Activated CD4-positive, alpha-beta T cell treated with anti-CD3 and anti-CD28 coated beads for 48 hours (primary cell): ENCODE measurements at places on chromosomes 3 and 15.

DNA sequence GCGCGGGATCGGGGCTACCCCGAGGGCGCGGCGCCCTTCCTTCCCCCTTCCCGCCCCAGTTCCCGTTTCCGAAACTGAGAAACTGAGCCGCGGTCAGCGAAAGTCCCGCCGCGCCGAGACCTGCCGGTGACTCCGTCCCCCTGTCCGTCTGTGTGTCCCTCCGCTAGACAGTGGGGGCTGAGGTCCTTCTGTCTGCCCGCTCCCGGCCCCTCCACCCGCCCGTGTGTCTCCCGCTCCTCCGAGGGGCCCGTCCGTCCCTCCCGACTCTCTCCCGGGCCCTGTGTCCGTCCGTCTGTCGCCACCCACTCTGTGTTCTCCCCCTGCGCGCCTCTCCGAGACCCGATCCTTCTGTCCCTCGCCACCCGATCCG is 426 bp downstream of the PRKCD start:
- DNase-seq: peak; percentile 31

DNA sequence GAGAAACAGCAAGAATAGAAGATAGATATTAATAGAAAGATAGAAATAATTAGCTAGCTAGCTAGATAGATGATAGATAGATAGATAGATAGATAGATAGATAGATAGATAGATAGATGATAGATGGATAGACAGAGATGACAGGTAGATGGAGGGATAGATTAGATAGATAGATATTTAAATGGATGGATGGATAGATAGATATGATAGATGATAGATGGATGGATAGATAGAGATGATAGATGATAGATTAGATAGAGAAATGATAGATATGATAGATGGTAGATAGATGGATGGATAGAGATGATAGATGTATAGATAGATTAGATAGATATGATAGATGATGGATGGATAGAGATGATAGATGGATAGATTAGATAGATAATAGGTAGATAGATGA is 8.3 kb upstream of the ATP10A start:
- DNase-seq: no peak

DNA sequence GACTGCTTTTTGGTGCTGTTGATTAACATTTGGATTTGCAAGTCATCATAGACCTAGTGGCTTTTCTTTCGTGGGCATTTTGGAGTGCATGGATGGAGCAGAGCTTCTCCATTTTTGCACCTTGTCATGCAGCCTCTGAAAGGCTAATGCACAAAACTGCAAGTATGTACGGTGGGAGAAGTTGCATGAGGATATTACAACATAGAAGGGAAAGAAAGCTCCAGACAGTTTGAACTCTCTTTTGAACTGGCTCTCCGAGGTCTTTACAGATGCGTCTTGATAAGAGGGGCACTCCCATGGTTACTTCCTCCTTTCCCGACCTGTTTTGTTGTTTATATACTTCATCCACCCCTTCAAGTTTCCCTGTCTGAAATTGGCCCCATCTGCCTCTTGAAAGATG is 147.1 kb upstream of the GBE1 start:
- no peak for DNase-seq

- no peak for DNase-seq
Measured at GRCh38 chr3:113623324-113623723, 73.1 kb downstream of the USF3 start.

GRCh38 chr3:156010829-156011228 is 109.5 kb upstream of the KCNAB1 start:
- no peak for DNase-seq

- DNase-seq: no peak
Measured at GRCh38 chr3:73848173-73848906, 223.6 kb upstream of the PDZRN3 start.

DNA sequence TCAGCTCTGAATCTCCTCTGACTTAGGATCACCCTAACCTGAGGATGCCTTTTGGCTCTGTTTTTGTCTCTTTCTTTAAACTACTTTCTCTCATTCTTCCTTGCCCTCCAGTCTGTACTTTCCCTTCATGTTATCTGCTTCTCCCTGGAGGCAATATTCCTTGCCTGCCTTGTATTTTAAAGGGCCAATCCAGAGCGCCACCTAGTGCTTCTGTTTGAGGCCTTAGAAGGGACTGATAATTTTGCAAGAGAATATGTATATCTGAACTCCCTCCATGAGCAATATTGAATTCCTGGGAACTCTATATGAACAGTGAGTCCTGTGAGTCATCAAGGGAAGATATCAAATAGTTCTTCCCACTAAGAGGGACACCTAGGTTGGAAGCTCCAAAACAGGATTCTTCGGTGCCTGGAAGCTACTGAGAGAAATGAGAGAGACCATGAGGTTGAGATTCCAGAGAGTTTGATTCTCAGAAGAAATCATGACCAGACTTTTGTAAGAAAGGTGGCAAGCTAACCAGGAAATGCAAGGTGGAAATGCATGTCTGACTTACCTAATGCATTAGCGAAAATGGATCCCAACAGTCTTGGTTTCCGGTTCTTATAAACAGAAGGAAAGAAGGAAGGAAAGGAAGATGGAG is 203.8 kb upstream of the CD96 start:
- peak; percentile 46 for DNase-seq

DNA sequence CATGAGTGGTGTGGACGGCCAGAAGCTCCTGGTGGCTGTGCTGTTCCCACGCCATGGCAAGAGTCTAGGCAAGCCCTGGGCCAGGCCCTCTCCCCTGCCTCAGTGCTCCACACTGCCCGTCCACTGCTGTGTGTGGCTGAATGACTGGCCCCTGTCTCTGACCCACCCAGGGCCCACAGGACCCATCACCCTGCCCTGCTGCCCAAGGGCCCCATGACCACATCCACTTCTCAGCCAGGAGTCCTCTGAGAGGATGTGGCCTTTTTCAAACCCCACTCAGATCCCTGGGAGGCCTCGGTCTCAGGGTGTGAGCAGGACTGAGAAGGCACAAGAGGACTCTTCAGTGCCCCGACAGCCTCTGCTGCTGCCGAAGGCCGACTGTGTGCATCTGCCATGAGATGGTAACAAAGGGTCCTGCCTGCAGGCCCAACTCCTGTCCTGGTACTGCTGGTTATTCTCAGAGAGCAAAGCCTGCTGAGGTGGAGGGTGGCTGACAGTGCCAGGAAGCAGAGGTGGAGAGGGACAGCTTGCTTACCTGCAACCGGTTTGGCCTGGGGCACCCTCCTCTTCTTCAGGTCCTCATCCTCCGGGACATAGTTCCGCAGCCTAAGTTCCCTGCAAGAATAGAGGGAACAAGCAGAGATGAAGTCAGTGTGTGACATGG is 47.5 kb downstream of the PTH1R start:
- no peak for DNase-seq

DNA sequence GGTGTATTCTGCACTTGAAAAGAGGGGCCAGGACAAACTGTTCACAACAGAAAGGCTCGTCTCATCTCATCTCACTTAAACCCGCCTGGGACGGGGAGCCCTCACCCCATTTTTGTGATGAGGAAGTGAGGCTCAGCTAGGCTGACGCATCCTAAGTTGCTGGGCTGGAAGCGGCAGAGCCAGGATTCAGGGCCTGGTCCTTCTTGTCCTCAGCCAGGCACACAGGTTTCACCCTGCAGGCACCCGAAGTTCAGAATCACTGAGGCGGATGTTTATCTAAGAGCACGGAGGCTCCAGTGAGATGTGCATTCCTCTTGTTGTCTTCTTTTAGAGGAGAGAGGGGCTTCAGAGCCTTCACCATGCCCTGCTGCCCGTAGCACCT is 51.1 kb upstream of the PLXNA1 start:
- DNase-seq: no peak

DNA sequence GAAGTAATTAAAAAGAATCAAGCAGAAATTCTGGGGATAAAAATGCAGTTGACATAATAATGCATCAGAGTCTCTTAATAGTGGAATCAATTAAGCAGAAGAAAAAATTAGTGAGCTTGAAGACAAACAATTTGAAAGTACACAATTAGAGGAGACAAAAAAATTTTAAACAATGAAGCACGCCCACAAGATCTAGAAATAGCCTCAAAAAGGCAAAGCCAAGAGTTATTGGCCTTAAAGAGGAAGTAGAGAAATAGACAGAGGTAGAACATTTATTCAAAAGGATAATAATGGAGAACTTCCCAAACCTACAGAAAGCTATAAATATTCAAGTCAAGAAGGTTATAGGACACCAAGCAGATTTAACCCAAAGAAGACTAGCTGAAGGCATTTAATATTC is 113.3 kb downstream of the TBC1D2B start:
- no peak for DNase-seq

- no peak for DNase-seq
Measured at GRCh38 chr3:175310046-175310445, 450.9 kb downstream of the NAALADL2 start.

DNA sequence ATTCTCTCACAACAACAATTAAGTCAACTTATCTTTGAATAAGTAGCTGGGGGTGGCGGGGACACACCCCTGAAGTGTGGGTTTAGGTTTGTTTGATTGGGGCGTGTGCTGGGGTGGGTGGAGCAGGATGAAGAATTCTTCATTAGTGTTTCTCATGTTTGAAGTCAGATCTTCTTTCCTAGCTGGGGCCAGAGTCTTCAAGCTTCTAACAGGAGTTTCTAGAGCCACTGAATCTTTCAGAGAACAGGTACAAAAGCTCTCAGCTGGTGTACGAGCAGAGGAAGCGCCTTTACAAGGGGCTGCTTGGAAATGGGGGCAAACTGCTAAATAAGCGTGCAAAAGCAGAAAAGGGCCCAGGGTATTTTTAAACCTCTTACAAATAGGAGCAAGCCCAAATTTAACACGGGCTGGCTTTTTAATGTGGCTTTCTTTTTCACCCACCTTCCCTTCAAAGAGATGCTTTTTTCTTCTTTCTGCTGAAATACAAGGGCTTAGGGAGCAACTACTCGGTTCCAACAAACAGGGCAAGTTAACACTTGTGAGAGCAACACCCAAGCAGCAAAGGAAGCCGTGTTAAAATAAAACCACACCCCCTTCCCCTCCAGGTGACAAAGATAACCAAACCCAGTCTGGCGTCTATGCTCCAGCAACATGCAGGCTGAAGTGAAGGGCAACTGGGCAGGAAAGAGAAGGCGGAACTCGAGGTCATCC is 86.9 kb upstream of the RASGRP1 start:
- peak; percentile 54 for DNase-seq
